ENCODE measurements at places on chromosomes 2 and 18. TPM values are rescaled to one million over a fixed set of nuclear protein-coding genes. Genes with fewer than 3 reads are reported as not detected.

GDF7 gene
- 1.9 TPM for total RNA-seq

BMP10 gene
- total RNA-seq, result not detected

CD302 gene
- 32.3 TPM for total RNA-seq

CAPN14 gene
- total RNA-seq, result 0.53 TPM

GALNT14 gene
- 4.0 TPM for total RNA-seq

- H3K27ac ChIP-seq, result no peak overlapping the region
- H3K4me3 ChIP-seq, result no peak overlapping the region
- peaks cover 6% of the 10 kb centered on the region for H3K27me3 ChIP-seq
- peaks cover 10% of the 10 kb centered on the region for H3K4me1 ChIP-seq
- no peak for DNase-seq
- no peaks in the 10 kb centered on the region for H3K36me3 ChIP-seq
These were observed 337.9 kb upstream of the SALL3 start for GRCh38 chr18:78641689-78642231.

GRCh38 chr18:55510809-55511208, 77.2 kb downstream of the TCF4 start:
- DNase-seq, result no peak
- no peaks in the 10 kb centered on the region for H3K27me3 ChIP-seq
- H3K27ac ChIP-seq, result peak overlapping the region; percentile 70
- peaks cover 7% of the 10 kb centered on the region for H3K4me1 ChIP-seq
- peak overlapping the region; percentile 20 for H3K4me3 ChIP-seq

DNA sequence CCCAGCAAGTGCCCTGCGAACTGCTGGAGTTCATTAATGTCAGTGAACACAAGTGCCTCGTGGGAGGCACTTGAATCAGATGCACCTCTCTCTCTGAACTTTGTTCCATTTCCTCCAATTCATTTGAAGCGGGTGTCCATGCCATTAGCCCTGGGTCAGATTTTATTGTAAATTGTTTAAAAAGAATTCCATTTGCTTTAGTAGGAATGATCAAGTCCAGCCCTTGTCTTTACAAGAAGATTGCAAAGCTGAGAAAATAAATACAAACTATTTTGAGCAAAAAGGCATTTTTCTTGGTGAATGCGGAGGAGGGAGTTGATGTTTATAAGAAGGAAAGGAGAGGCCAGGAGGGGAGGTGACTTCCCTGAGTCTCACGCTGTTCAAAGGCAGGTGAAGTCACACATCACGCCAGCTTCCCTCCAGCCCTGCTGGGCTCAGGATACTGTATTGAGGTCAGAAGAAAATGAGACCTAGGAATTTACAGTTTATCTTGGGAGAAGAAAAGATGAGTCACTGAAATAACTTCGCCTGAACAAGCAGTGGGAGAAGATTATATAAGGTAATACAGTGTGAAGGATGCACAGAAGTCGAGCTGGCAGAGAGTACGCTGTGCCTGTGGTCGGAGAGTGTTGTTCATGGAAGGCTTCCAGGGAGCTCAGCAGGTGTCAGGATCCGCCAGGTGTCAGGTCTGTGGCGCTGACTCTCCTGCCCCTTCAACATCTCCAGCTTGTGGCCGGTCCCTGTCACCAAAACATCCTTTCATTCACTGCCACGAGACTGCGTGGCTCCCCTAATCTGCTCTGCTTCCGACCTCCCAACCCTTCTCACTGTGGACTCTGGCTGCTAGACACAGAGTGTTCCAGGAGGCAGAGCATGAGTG, 36.5 kb downstream of the EFR3B start:
- no peak for DNase-seq
- H3K27ac ChIP-seq, result no peak overlapping the region

- no peak overlapping the region for H3K27ac ChIP-seq
- peaks cover 22% of the 10 kb centered on the region for H3K4me1 ChIP-seq
- H3K4me3 ChIP-seq, result no peak overlapping the region
- DNase-seq, result no peak
- H3K27me3 ChIP-seq, result no peaks in the 10 kb centered on the region
These were observed 71.8 kb downstream of the NAB1 start for GRCh38 chr2:190720691-190721090.

DNA sequence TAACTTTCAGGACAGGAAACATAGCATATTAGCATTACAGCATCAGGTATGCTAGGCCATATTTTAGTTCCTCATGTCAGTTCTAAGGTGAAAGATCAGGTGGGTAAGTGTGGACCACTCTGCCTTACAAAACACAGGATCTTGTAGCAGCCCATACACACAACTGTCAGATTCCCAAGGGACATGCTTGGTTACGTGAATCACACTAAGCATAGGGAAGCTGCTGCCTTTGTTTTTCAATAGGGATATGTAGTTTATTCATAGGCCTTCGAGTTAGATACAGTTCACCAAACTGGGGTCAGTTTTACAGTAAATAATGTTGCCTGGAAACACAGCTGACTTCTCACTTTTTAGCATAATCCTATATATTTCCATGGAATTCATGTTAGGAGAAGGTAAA, 116.1 kb upstream of the OTX1 start:
- H3K36me3 ChIP-seq, result no peaks in the 10 kb centered on the region
- no peak overlapping the region for H3K27ac ChIP-seq
- no peaks in the 10 kb centered on the region for H3K27me3 ChIP-seq
- H3K4me3 ChIP-seq, result no peak overlapping the region
- no peaks in the 10 kb centered on the region for H3K4me1 ChIP-seq

DNA sequence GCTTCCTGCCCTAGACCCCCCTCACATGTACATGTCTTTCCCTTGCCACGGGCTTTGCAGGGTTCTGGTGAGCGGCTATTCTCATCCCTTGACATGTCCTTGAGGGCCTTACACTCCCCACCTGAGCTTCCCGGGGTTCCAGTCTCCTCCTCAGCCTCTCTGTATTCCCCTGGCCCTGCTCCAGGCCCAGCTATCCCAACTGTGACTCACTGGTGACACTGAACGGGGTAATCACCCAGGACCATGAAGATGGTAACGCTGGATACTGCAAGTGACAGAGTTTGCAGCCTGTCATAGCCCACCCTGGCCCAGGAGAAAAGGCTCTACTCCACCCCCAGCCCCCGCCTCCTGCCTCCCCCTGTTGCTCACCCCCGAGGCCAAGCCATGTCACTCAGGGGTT, 27.3 kb downstream of the KIF3C start:
- no peaks in the 10 kb centered on the region for H3K27me3 ChIP-seq
- H3K27ac ChIP-seq, result no peak overlapping the region
- no peak overlapping the region for H3K4me3 ChIP-seq
- no peaks in the 10 kb centered on the region for H3K4me1 ChIP-seq

- DNase-seq, result no peak
- H3K27ac ChIP-seq, result no peak overlapping the region
- no peak overlapping the region for H3K4me3 ChIP-seq
- H3K4me1 ChIP-seq, result peaks cover 14% of the 10 kb centered on the region
- no peaks in the 10 kb centered on the region for H3K27me3 ChIP-seq
- no peaks in the 10 kb centered on the region for H3K36me3 ChIP-seq
These were observed 26.2 kb downstream of the HK2 start for GRCh38 chr2:74860079-74860478.

DNA sequence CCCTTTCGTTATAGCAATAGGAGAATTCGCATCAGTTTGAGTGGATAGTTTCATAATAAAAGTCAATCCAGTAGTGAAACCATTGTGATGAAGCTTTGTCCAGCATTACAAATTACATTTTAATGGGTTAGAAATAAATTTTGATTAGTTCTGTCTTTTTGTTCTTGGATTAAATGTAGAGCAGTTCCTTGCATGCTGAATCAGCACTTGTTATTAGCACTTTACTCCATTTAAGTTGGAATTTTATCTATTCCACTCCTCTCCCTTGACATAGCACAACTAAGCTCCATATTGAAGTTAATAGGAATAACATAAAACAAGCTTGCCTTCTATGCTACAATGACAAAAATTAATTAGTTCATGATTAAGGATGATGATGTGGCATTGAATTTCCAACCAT, 624.1 kb downstream of the CCDC85A start:
- DNase-seq, result no peak
- no peaks in the 10 kb centered on the region for H3K4me1 ChIP-seq
- H3K27ac ChIP-seq, result no peak overlapping the region
- H3K4me3 ChIP-seq, result no peak overlapping the region

GRCh38 chr2:3585261-3586109, 9.4 kb upstream of the COLEC11 start:
- no peak overlapping the region for H3K4me3 ChIP-seq
- peak overlapping the region; percentile 41 for H3K27ac ChIP-seq
- no peaks in the 10 kb centered on the region for H3K27me3 ChIP-seq
- H3K4me1 ChIP-seq, result no peaks in the 10 kb centered on the region
- DNase-seq, result no peak

DNA sequence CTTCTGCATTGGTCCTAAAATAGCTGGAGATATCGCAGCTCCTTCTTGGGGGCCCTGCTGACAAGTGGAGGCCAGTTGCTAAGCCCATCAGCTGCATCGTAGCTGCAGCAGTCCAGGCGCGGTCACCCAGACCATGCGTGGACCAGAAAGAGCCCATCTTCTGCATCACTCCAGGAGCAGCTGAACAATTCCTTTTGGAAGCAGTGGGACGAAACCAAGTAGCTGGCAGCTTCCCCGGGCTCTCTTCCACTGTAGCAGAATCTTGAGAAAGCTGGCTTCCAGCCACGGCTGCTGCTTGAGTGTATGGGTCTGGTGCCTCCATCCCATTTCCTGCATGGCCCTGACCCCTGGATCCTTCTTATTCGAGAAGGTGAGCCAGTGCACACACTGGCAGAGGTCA, 22.2 kb upstream of the CAB39 start:
- no peak overlapping the region for H3K4me3 ChIP-seq
- no peaks in the 10 kb centered on the region for H3K36me3 ChIP-seq
- H3K27ac ChIP-seq, result no peak overlapping the region
- no peaks in the 10 kb centered on the region for H3K27me3 ChIP-seq
- DNase-seq, result peak; percentile 13

DNA sequence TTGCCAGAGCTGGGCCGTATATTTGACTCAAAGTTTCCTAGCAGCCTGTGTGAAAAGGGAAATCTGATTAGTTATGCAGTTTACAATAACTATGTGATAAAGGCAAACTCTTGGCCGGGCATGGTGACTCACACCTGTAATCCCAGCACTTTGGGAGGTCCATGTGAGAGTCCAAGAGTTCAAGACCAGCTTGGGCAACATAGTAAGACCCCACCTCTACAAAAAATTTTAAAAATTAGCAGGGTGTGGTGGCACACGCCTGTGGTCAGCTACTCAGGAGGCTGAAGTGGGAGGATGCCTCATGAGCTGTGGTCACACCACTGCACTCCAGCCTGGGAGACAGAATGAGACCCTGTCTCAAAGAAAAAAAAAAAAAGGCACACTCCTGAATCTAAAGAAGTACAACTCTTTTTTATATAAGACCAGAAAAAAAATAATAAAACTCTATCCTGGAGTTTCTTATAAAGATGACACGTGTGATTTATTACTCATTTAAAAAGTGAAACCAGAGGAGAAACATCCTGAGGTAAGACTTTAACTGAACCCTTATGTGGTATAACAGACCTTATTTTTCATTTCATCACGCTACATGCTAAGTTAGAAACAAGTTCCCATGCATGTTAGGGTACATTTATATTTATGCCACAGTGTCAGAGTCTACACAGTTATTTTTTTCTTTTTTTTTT, 32.6 kb upstream of the KCMF1 start:
- no peak overlapping the region for H3K27ac ChIP-seq
- no peak overlapping the region for H3K4me3 ChIP-seq
- H3K36me3 ChIP-seq, result no peaks in the 10 kb centered on the region
- no peaks in the 10 kb centered on the region for H3K4me1 ChIP-seq
- no peak for DNase-seq
- H3K27me3 ChIP-seq, result no peaks in the 10 kb centered on the region

- no peaks in the 10 kb centered on the region for H3K36me3 ChIP-seq
- DNase-seq, result no peak
- no peak overlapping the region for H3K27ac ChIP-seq
These were observed 94.1 kb upstream of the MSTN start for GRCh38 chr2:190156530-190157212.

- no peaks in the 10 kb centered on the region for H3K36me3 ChIP-seq
- DNase-seq, result no peak
- no peak overlapping the region for H3K27ac ChIP-seq
- H3K4me3 ChIP-seq, result no peak overlapping the region
These were observed 242.6 kb upstream of the OSR1 start for GRCh38 chr2:19600982-19601381.

DNA sequence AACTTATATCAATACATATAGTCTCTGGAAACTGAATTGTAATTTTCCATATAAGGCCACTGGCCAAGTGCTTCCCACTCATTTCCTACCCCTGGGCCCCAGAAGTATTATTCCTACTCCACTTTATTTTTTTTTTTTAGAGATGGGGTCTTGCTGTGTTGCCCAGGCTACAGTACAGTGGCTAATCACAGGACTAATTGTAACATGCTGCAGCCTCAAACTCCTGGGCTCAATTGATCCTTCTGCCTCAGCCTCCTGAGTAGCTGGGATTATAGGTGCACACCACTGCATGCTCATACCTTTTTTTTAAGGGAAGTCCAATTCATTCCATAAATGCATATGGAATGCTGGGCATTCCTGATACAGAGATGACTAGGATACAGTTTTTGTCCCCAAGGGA, 6.4 kb upstream of the CNNM4 start:
- H3K4me1 ChIP-seq, result peaks cover 10% of the 10 kb centered on the region
- no peak overlapping the region for H3K4me3 ChIP-seq
- H3K27me3 ChIP-seq, result no peaks in the 10 kb centered on the region

GRCh38 chr2:174874085-174874484, 109.8 kb upstream of the CHRNA1 start:
- no peak overlapping the region for H3K27ac ChIP-seq
- H3K4me3 ChIP-seq, result no peak overlapping the region
- DNase-seq, result no peak
- no peaks in the 10 kb centered on the region for H3K27me3 ChIP-seq
- H3K36me3 ChIP-seq, result no peaks in the 10 kb centered on the region

- DNase-seq, result no peak
- H3K27ac ChIP-seq, result no peak overlapping the region
- no peak overlapping the region for H3K4me3 ChIP-seq
- no peaks in the 10 kb centered on the region for H3K4me1 ChIP-seq
- H3K27me3 ChIP-seq, result no peaks in the 10 kb centered on the region
These were observed 23.4 kb upstream of the C1D start for GRCh38 chr2:68086166-68086565.

GRCh38 chr2:157424374-157424773, 19.5 kb downstream of the CYTIP start:
- H3K4me3 ChIP-seq, result no peak overlapping the region
- no peak overlapping the region for H3K27ac ChIP-seq
- H3K4me1 ChIP-seq, result no peaks in the 10 kb centered on the region
- H3K27me3 ChIP-seq, result no peaks in the 10 kb centered on the region

DNA sequence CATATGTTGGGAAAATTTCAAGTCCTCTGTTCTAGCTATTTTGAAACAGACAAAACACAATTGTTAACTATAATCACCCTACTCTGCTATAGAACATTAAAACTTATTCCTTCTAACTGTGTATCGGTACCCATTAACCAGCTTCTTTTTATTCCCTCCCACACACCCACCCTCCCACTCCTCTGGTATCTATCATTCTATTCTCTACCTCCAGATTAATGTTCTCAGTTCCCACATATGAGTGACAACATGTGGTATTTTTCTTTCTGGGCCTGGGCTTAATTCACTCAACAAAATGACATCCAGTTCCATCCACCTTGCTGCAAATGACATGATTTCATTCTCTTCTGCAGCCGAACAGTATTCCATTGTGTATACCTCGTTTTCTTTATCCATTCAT, 43.3 kb downstream of the EXOC6B start:
- H3K36me3 ChIP-seq, result peaks cover 3% of the 10 kb centered on the region
- no peak overlapping the region for H3K27ac ChIP-seq
- no peak overlapping the region for H3K4me3 ChIP-seq

All from suprapubic skin (tissue), 4 donors.